Choroid plexus epithelial cell (primary cell): ENCODE measurements at places on chromosomes 1 and 21.

DNA sequence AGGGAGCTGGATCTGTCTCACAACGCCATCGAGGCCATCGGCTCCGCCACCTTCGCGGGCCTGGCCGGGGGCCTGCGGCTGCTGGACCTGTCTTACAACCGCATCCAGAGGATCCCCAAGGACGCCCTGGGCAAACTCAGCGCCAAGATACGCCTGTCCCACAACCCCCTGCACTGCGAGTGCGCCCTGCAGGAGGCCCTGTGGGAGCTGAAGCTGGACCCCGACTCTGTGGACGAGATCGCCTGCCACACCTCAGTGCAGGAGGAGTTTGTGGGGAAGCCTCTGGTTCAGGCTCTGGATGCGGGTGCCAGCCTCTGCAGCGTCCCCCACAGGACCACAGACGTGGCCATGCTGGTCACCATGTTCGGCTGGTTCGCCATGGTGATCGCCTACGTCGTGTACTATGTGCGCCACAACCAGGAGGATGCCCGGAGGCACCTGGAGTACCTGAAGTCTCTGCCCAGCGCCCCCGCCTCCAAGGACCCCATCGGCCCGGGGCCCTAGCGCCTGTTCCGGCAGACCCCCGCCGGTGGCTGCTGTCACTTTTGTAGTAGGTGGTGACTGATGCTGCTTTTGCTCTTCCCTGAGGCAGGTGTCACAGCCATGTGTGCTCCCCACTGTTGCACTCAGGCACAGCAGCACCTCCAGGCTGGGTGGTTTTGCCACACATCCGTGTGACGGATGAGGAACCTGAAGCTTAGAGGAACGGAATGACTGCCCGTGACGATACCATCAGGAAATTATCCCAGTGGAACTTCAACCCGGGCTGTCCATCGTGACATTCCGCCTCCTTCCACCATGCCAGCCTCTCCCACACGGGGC lies 1.8 kb downstream of the LRRC3 start:
- DNase-seq: no peak

- no peak for DNase-seq
Observed at GRCh38 chr1:81574408-81574807, 226.3 kb upstream of the ADGRL2 start.

- DNase-seq: peak; percentile 78
Observed at GRCh38 chr1:200379432-200379757, 30.4 kb downstream of the ZNF281 start.

GRCh38 chr1:222066539-222066938 lies 324.6 kb upstream of the DUSP10 start:
- no peak for DNase-seq

- no peak for DNase-seq
Observed at GRCh38 chr1:194174528-194174927, 988.1 kb upstream of the B3GALT2 start.
